ENCODE measurements at places on chromosomes 2 and 18. TPM values are rescaled to one million over a fixed set of nuclear protein-coding genes. Genes with fewer than 3 reads are reported as not detected.

GRCh38 chr18:58109256-58109655 lies 65.2 kb downstream of the NEDD4L start:
- no peak for DNase-seq

DNA sequence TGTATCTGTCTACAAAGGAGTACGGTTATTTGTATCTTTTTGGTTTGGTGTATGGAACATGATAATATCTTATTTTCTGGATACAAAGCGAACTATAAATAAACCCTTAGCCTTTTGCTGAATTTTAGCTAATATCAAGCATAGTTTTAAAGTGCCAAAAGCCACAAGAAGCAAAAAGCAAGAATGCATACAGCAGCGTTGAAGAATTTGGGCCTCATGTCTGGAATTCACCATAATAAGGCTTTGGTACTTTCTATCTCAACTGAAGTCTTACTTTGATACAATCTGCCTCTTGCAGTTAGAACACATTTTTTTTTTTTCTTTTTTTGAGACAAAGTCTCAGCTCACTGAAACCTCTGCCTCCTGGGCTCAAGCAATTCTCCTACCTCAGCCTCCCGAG lies 151.5 kb downstream of the ERBB4 start:
- no peak for DNase-seq

DNA sequence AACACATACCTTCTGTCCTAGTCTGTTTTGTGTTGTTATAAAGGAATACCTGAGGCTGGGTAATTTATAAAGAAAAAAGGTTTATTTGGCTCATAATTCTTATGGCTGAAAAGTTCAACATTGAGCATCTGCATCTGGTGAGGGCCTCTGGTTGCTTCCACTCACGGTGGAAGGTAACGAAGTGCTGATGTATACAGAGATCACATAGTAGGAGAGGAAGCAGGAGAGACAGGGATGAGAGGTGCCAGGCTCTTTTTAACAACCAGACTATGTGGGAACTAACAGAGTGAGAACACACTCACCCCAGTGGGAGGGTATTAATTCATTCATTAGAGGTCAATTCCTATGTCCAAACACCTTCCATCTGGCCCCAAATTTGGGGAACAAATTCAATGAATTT lies 463.8 kb downstream of the DSC3 start:
- DNase-seq, result no peak

GRCh38 chr2:12534646-12535263 lies 182.0 kb upstream of the TRIB2 start:
- DNase-seq, result no peak

GRCh38 chr18:23276451-23276850 lies 141.2 kb downstream of the CABLES1 start:
- DNase-seq, result no peak

The CNGA3 gene
- total RNA-seq, result not detected

The KCNF1 gene
- total RNA-seq, result not detected

The SCN2A gene
- 1.2 TPM for total RNA-seq
